ENCODE measurements at places on chromosomes 4 and X.

GRCh38 chr4:138595731-138596460, 353.7 kb upstream of the SLC7A11 start:
- no peak for DNase-seq

GRCh38 chrX:5708251-5708650, 520.4 kb downstream of the NLGN4X start:
- DNase-seq, result no peak

DNA sequence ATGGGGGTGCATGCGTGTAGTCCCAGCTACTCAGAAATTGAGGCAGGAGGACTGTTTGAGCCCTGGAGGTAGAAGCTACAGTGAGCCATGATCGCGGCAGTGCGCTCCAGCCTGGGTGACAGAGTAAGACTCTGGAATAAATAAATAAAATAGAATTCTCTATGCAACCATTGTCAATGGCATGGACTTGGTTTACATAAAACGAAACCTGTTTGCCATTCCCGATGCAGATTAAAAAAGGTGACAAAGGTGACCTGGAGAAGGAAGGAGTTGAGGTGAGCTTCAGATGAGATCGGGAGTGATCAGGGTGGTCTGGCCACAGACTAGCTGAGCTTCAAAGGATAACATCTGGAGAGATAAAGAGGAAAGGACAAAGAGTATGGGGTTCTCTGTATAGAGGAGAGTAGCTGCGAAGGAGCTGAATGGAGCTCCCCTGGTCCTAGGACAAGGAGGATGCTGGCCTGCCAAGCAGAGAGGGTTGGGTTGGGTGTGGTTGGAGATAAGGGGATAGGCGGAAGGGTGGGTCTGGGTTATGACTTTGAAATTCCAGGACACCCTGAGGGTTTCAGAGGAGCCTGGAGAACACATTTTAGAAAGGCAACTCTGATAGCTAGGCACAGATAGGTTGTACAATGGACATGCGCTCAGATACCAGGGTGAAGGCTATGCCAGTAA, 98.6 kb downstream of the RBM47 start:
- no peak for DNase-seq

DNA sequence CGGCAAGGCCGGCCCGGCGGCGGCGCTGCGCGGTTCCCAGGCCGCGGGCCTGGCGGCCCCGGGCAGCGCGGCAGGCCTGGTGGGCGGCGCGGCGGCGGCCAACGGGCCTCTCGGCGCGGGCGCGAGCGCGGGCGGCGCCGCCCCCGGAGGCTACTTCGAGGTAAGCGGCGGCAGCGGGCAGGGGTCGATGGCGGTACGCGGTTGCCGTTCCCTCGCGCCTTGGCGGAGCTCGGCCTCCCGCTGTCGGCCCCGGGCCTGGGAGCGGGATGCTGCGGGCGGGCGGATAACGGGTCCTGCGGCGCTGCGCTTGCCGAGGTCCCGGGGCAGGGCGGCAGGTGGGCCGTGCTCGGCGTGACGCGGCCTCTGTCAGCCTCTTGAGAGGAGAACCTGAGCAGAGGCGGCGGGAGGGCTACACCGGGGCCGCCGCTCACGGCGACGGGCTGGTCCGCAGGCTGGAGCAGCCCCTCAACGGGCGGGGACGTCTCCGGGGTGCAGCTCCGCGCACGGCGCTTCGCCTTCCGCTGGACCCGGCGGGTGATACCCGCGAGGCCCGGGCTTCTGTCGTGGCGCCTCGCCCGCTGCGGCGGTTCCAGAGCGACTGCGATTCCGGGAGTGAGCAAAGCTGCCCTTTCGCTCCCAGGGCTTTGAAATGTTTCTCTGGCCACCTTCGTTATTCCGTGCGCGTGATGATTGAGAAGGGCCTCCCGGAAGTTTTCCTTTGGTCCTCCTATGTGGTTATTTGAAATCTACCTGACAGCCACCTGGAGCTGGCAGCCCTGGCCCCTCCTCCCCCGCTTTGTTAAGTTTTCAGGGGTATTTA, 774 bp downstream of the FAM193A start:
- no peak for DNase-seq

GRCh38 chr4:3781193-3781886, 15.2 kb downstream of the ADRA2C start:
- peak; percentile 29 for DNase-seq
